CD4-positive, alpha-beta T cell treated with Interleukin-6 for 4 hours (primary cell): ENCODE measurements at places on chromosomes 6 and 20.

GRCh38 chr6:51542475-51542874 is 544.9 kb downstream of the PKHD1 start:
- no peak for DNase-seq

GRCh38 chr20:10338426-10339180 is 95.4 kb downstream of the MKKS start:
- DNase-seq: no peak

GRCh38 chr6:20846602-20847028 is 312.4 kb downstream of the CDKAL1 start:
- no peak for DNase-seq

- DNase-seq: no peak
Measured at GRCh38 chr6:44001318-44002066, 125.8 kb downstream of the MRPL14 start.

GRCh38 chr6:154791556-154792317 is 58.5 kb downstream of the SCAF8 start:
- no peak for DNase-seq

DNA sequence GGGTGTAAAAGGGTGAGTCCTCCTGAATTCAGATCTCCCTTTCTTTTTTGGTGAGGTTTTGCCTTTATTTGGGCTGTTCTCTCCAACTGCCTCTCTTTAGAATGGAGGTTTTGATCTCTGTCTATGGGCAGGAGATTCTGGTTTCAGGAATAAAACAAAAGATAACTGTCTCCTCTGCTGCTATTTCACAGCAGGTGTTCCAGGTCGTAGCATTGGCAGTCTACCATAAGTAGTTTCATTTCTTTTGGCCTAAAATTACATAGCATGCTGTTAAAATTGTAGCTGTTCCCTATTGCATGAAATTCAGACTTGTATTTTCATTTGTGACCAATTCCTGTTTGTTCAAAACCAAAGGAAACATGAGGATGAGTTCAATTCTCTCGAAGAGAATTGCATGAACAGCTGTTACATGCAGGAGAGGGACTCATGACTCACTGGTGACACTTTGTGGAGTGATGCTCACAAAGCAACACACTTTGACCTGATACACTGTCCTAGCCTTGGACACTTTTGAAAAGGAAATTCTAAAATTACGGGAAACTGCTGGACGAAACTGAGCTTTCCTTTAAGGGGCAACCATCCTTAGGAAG is 76.8 kb upstream of the SIRPG start:
- DNase-seq: peak; percentile 60

DNA sequence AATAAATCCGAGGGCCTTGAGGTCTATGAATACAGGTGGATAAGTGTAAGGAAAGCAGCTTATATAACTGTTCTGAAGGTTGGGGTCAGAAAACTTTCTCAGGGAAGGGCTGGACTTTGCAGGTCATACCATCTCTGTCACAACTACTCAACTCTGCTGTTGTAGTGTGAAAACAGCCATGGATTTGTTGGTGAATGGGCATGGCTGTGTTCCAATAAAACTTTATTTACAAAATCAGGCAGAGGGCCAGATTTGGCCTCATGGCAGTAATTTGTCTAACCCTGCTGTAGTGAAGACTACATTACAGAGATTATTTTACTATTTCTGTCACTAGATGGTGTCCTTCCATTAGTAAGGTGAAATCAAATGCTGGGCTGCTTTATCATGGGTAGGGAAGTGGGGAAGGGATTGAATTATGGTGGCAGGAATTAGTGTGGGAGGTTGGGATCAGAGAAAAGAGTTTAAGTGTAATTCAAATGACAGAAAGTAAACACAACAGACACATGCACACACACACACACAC is 409.6 kb upstream of the CHD6 start:
- no peak for DNase-seq
